ENCODE measurements at places on chromosomes 7 and 10.

- peak; percentile 2 for DNase-seq
- H3K4me3 ChIP-seq = no peak overlapping the region
- H3K27me3 ChIP-seq = peaks cover 8% of the 10 kb centered on the region
These were observed 1.9 kb upstream of the TAS2R39 start for GRCh38 chr7:143181349-143181748.

GRCh38 chr10:103053659-103054581 lies 135.8 kb downstream of the CNNM2 start:
- H3K27ac ChIP-seq = peak overlapping the region; percentile 85
- H3K4me3 ChIP-seq = peak overlapping the region; percentile 79
- DNase-seq = peak; percentile 75
- peaks cover 18% of the 10 kb centered on the region for H3K4me1 ChIP-seq

GRCh38 chr10:118626953-118627352 lies 31.5 kb upstream of the PRLHR start:
- no peak overlapping the region for H3K27ac ChIP-seq
- no peak for DNase-seq
- no peaks in the 10 kb centered on the region for H3K36me3 ChIP-seq
- no peaks in the 10 kb centered on the region for H3K4me1 ChIP-seq
- no peaks in the 10 kb centered on the region for H3K27me3 ChIP-seq

GRCh38 chr10:121495719-121496118 lies 102.5 kb downstream of the FGFR2 start:
- no peak for DNase-seq
- no peaks in the 10 kb centered on the region for H3K36me3 ChIP-seq
- H3K4me1 ChIP-seq = no peaks in the 10 kb centered on the region
- no peak overlapping the region for H3K4me3 ChIP-seq

DNA sequence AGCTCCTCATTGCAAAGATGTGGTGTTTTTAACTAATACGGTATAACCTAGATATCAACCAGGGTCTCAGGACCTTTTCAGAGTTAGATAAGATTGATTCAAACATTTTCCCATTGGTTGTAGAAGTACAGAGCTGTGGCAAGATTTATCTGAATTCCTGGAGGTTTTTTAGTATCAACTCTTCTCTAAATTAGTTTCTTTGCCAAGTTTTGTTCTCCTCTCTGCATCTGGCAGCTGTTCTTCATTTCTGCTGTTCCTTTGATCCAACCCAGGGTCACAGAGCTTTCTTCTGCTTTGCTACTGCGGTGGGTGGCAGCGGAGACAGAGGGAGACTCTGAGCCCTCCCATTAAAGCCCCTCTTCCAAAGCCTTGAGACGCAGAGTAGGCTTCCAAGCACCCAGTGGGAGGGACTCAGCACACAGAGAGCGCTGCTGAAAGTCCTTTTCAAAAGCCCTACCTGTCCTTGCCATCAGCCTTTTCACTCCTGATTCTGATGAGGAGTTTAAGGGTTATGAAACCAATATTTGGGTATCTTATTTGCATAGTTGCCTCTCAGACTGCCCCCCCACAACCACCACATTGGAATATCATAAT lies 146.3 kb upstream of the EEPD1 start:
- no peaks in the 10 kb centered on the region for H3K36me3 ChIP-seq
- no peak for DNase-seq
- no peaks in the 10 kb centered on the region for H3K27me3 ChIP-seq
- H3K27ac ChIP-seq = no peak overlapping the region
- peaks cover 5% of the 10 kb centered on the region for H3K4me1 ChIP-seq
- no peak overlapping the region for H3K4me3 ChIP-seq
